ENCODE measurements at places on chromosomes 16 and 17. TPM values are rescaled to one million over a fixed set of nuclear protein-coding genes. Genes with fewer than 3 reads are reported as not detected.

DNA sequence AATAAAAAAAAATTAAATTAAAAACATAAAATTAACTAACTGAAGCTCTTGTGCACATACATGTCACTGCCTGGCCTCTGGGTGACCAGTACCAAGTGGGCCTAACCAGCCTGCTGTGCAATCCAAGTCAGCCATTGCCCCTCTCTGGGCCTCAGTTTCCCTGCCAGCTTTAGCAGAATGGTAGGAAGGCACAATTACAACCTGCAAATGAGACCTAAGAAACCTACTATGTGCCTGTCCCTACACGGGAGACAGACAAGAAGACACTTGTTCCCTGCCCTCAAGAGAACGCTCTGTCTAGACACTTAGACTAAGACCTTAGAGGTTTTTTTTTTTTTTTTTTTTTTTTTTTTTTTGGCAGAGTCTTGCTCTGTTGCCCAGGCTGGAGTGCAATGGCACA, 1.7 kb downstream of the CIAPIN1 start:
- no peak overlapping the region for H3K4me3 ChIP-seq
- H3K4me1 ChIP-seq = peaks cover 5% of the 10 kb centered on the region
- no peaks in the 10 kb centered on the region for H3K27me3 ChIP-seq
- DNase-seq = no peak

- no peak for DNase-seq
- H3K4me3 ChIP-seq = no peak overlapping the region
- H3K27me3 ChIP-seq = no peaks in the 10 kb centered on the region
- H3K36me3 ChIP-seq = no peaks in the 10 kb centered on the region
- no peaks in the 10 kb centered on the region for H3K4me1 ChIP-seq
- H3K27ac ChIP-seq = no peak overlapping the region
Measured at GRCh38 chr16:35562471-35562870, 2103.1 kb downstream of the TP53TG3F start.

- no peaks in the 10 kb centered on the region for H3K36me3 ChIP-seq
- DNase-seq = no peak
- H3K4me3 ChIP-seq = no peak overlapping the region
- no peaks in the 10 kb centered on the region for H3K4me1 ChIP-seq
- H3K27ac ChIP-seq = no peak overlapping the region
- no peaks in the 10 kb centered on the region for H3K27me3 ChIP-seq
Measured at GRCh38 chr16:49745311-49745747, 110.6 kb downstream of the ZNF423 start.

DNA sequence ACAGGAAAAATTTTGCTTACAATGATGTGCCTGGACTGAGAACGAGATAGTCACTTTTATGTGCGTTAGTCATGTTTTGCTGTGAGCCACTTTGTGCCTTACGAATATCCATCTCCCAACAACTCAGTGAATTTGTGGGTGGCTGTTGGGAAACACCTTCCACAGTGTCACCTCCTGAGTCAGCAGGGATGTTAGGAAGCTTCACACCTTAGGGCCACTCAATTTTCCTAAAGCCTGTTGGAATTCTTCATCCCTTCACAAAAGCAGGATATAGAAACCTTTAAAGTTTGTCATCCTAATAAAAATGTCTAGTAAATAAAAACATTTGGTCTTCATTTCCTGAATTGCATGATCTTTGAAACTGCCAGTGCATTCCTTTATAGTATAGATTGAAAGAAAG, 4.3 kb upstream of the KRTAP3-1 start:
- no peak overlapping the region for H3K4me3 ChIP-seq
- H3K36me3 ChIP-seq = no peaks in the 10 kb centered on the region
- H3K27me3 ChIP-seq = no peaks in the 10 kb centered on the region
- no peaks in the 10 kb centered on the region for H3K4me1 ChIP-seq

- no peak overlapping the region for H3K27ac ChIP-seq
- H3K27me3 ChIP-seq = no peaks in the 10 kb centered on the region
Measured at GRCh38 chr17:338442-339192, 14.0 kb downstream of the RPH3AL start.

GRCh38 chr16:27318392-27319256, 4.8 kb downstream of the IL4R start:
- H3K4me3 ChIP-seq = peak overlapping the region; percentile 29
- peaks cover 78% of the 10 kb centered on the region for H3K4me1 ChIP-seq
- no peak for DNase-seq

DNA sequence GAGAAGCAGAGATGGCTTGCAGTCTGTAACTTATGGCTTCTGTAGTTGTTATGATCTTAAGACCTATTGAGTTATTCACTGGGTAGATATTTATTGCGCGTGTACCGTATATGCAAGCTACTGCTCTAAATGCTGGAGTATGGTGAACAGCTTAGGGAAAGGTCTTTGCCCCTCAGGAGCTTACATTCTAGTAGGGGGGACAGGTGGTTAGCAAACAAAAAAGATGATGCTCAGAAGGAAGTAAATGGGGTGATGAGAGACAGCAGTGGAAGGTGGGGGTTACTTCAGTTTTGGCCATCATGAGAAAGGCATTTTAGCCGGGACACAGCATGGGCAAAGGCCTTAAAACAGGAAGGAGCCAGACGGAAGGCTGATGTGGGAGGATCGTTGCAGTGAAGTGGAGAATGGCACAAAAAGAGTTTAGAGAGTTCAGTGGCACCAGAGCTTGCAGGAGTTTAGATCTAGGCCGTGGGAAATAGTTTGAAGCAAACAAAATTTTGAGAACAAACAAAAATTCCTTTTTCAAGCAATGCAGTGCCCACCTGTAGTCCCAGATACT, 2.1 kb downstream of the ARMC7 start:
- DNase-seq = no peak
- no peaks in the 10 kb centered on the region for H3K27me3 ChIP-seq

DNA sequence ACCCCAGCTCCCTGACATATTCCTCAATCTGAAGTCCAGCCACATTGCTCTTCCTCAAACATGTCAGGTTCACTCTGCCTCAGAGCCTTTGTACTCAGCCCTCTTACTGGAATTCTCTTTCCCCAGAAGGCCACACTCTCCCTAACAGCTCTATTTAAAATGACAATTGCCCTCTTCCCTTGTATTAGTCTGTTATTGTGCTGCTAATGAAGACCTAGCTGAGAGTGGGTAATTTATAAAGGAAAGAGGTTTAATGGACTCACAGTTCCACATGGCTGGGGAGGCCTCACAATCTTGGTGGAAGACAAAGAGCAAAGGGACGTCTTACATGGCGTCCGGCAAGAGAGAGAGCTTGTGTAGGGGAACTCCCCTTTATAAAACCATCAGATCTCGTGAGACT, 46.0 kb downstream of the HS3ST2 start:
- no peak for DNase-seq
- H3K27me3 ChIP-seq = no peaks in the 10 kb centered on the region
- H3K27ac ChIP-seq = no peak overlapping the region
- no peaks in the 10 kb centered on the region for H3K36me3 ChIP-seq

DNA sequence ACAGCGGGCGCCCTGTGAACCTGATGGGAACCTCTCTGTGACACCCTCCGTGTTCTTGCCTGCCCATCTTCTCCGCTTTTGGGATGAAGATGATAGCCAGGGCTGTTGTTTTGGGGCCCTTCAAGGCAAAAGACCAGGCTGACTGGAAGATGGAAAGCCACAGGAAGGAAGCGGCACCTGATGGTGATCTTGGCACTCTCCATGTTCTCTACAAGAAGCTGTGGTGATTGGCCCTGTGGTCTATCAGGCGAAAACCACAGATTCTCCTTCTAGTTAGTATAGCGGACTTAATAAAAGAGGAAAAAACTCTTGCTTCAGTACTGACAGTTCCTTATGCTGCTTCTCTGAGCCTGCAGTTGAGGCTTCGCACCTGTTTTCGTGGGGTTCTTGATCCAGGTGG, 10.5 kb downstream of the CDK5RAP3 start:
- no peak overlapping the region for H3K27ac ChIP-seq
- no peaks in the 10 kb centered on the region for H3K27me3 ChIP-seq
- peaks cover 32% of the 10 kb centered on the region for H3K36me3 ChIP-seq
- H3K4me3 ChIP-seq = no peak overlapping the region
- no peak for DNase-seq

GRCh38 chr16:65116818-65117430, 4.9 kb downstream of the CDH11 start:
- DNase-seq = no peak
- peaks cover 58% of the 10 kb centered on the region for H3K4me1 ChIP-seq
- no peaks in the 10 kb centered on the region for H3K27me3 ChIP-seq
- H3K36me3 ChIP-seq = no peaks in the 10 kb centered on the region
- no peak overlapping the region for H3K27ac ChIP-seq

GRCh38 chr17:18319604-18320256, 4.6 kb downstream of the SMCR8 start:
- no peak overlapping the region for H3K27ac ChIP-seq
- H3K36me3 ChIP-seq = peaks cover 23% of the 10 kb centered on the region
- H3K4me1 ChIP-seq = peaks cover 22% of the 10 kb centered on the region

- DNase-seq = no peak
- no peak overlapping the region for H3K4me3 ChIP-seq
- peaks cover 8% of the 10 kb centered on the region for H3K4me1 ChIP-seq
- H3K27ac ChIP-seq = no peak overlapping the region
Measured at GRCh38 chr17:31388770-31389656, 2.5 kb upstream of the RAB11FIP4 start.

DNA sequence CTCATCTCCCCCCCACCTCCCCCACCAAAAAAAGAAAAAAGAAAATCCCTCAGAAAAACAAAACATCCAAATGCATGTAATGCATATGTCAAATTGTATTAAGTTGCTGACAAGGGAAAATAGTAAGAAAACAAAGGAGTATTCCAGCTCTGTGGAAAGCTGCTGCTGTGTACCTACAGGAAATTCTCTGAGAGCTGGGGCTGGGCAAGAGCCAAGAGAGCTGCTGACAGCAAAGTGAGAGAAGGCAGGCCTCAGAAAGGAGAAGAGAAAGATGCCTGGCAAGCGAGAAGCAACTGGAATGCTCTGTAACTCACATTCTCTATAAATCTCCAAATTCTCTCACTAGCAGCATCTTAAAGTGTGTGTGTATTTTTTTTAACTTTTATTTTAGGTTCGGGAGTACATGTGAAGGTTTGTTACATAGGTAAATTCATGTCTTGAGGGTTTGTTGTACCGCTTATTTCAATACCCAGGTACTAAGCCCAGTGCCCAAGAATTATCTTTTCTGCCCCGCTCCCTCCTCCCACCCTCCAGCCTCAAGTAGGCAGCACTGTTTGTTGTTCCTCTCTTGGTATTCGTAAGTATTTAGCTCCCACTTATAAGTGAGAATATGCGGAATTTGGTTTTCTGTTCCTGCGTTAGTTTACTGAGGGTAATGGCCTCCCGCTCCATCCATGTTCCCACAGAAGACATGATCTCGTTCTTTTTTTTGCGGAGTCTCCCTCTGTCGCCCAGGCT, 24.4 kb downstream of the CNTROB start:
- H3K36me3 ChIP-seq = no peaks in the 10 kb centered on the region
- no peaks in the 10 kb centered on the region for H3K4me1 ChIP-seq
- no peaks in the 10 kb centered on the region for H3K27me3 ChIP-seq
- no peak overlapping the region for H3K4me3 ChIP-seq
- no peak overlapping the region for H3K27ac ChIP-seq

GGT6 gene
- not detected for total RNA-seq

KRTAP1-5 gene
- not detected for total RNA-seq

Data from thoracic aorta (tissue), 2 donors.